ENCODE measurements at places on chromosomes 1 and 21.
A peak's percentile ranks its signal among the peaks of the same experiment; 100 is the strongest.

- DNase-seq = peak; percentile 56
Observed at GRCh38 chr1:37602750-37603694, 7.3 kb upstream of the GNL2 start.

- no peak for DNase-seq
Observed at GRCh38 chr21:38968887-38969543, 163.3 kb downstream of the ETS2 start.

- no peak for DNase-seq
Observed at GRCh38 chr1:226946841-226947240, 6.7 kb downstream of the COQ8A start.

GRCh38 chr1:2088458-2088857, 38.2 kb downstream of the PRKCZ start:
- DNase-seq = no peak

GRCh38 chr1:3442901-3443300, 11.6 kb upstream of the ARHGEF16 start:
- no peak for DNase-seq

- no peak for DNase-seq
Observed at GRCh38 chr1:20982316-20982715, 194.4 kb downstream of the EIF4G3 start.

- peak; percentile 53 for DNase-seq
Observed at GRCh38 chr1:20194757-20195461, 8.6 kb upstream of the PLA2G2C start.

DNA sequence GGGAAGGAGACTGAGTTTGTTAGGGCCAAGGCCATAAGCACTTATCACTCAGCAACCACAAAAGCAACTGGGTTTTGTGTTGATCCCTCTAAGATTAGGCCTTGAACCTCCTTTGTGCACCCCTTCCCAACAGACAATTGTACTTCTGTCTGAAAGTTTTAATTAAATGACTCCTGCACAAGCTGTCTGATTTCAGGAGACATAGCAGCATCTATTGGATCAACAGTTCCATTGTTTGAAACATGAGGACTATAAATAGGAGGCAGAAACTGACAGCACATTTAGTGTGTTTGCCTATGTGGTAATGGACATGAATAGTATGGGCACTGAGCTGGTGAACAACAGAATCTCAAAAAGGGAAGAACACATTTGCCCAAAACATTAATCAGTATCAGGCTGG, 167.3 kb upstream of the KCNJ6 start:
- no peak for DNase-seq

Data from HuH-7.5 (cell line).